ENCODE measurements at places on chromosomes 11 and 22.
A peak's percentile ranks its signal among the peaks of the same experiment; 100 is the strongest.

DNA sequence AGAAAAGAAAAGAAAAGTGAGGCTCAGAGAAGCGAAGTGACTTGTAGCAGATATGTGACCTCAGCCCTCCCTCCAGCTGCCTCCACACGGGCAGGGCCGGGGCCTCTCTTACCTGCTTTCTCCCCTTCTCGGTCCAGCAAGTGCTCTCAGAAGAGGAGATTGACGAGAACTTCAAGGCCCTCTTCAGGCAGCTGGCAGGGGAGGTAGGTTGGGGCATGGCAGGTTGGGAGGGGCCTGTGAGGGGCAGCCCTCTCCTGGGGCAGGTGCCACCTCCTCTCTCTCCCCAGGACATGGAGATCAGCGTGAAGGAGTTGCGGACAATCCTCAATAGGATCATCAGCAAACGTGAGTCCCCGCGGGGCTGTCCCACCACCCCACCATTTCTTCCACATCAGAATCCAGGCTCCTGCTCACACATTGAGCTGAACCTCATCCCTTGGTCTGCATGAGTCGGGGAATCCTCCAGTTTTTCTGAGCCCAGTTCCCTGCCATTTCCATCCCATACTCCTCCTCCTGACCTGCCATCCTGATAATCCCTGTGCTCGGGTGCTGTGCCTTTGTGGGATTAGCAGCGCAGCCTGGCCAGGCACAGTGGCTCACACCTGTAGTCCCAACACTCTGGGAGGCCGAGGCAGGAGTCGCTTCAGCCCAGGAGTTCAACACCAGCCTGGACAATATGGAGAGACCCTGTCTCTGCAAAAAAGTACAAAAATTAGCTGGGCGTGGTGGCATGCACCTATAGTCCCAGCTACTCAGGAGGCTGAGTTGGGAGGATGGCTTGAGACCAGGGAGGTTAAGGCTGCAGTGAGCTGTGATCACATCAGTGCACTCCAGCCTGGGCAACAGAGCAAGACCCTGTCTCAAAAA lies 26.4 kb downstream of the CAPN1 start:
- DNase-seq = no peak

- no peak for DNase-seq
Measured at GRCh38 chr22:20260071-20260765, 7.9 kb downstream of the RTN4R start.

GRCh38 chr11:102802341-102802740 lies 4.4 kb upstream of the MMP1 start:
- DNase-seq = no peak

- no peak for DNase-seq
Measured at GRCh38 chr11:73141031-73141308, 1.1 kb downstream of the FCHSD2 start.

- DNase-seq = no peak
Measured at GRCh38 chr11:98965358-98965757, 55.4 kb upstream of the CNTN5 start.

DNA sequence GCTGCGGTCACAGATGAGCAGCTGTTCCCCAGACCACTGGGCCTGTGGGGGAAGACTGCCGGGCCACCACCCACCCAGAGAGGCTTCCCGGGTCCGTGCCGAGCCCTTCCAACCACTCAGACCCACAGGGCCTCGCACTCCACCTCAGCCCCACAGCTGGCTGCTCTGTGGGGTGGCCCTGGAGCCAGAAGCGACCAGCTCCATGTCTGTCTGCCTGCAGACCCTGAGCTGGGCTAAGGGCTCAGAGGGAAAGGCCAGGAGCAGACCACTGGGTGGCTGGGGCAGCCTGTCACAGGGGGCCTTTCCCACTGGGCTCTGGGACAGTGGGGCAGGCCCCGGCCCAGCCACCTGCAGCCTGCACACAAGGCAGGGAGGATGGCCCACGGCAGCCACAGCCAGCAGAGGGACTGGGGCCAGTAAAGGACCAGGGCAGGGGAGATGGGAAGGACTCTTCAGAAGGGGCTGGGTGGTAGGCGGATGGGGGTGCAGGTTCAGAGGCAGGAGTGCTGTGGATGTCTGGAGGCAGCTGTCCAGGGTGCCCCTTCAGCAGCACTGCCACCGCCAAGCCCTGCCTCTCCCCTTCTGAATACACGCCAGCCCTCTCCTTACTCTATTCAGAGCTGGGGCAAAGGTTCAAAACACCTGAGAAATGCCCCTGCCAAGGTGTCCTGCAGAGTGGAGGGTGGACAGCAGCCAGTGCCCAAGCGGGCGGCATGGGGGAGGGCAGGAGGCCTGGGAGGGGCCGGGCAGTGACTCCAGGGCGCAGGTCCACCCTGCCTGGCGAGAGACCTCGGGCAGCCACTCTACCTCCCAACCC lies 32.2 kb downstream of the GNB1L start:
- no peak for DNase-seq

GRCh38 chr11:129814244-129815014 lies 1.2 kb upstream of the TMEM45B start:
- no peak for DNase-seq

DNA sequence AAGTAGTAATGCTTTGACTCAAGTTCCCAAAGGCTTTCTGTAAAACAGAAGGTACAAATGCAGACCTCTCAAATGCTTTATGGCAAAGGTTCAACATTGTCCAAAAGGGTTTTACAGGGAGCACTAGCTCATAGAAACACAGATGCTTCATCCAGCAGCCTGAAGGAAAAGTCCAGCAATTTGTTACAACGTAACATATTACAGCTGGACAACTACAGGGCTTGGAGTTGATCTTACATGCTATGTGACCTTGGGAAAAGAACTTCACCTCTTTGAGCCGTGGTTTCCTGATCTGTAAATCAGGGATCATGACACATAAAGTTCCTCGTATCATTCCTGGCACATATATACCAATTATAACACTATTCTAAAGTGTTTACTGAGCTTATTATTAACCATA lies 84.9 kb downstream of the DDIAS start:
- no peak for DNase-seq

DNA sequence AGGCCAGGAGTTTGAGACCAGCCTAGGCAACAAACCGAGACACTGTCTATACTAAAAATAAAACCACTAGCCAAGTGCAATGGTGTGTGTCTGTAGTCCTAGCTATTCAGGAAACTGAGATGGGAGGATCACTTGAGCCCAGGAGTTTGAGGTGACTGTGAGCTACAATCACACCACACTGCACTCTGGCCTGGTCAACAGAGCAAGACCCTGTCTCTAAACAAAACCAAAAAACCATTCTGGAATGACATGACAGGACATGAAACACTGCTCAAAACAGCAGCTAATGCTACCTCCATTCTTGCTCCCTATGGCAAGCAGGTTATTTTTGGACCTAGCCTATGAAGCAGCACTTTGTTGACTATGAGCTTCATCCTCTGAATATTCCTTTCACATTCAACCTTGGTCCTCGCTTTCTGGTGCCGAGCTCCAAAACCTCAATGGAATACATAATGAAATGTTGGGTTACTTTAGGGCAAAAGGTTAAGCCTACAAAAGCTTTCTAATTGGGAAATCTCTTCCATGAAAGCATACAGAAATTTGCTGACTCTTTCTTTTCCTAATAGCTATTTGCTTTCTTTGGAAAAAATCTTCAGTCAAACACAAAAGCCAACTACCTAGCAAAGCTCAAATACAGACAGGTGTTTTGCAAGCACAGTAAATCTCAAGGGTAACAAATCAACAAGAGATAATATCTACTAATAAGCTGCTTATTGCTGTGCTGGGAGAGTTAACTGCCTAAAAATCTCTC lies 21.1 kb downstream of the SIK3 start:
- DNase-seq = no peak

GRCh38 chr11:28417601-28418323 lies 309.6 kb downstream of the METTL15 start:
- DNase-seq = peak; percentile 61

DNA sequence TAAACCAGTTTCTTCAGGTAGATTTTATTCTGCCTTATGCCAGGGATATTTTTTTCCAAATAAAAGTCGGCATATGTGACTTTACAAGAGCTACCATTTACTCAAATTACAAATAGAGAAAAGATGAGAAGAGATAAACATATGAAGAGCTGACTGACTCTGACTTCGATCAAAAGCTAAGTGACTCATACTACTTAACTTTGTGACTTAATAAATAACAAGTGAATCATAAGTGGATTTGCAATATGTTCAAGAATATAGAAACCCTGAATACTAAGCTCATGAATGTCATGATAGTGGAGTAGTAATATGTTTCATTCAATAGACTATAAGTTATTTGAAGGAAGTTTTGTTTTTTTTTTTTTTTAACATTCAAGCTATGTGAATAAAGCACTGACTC lies 130.5 kb upstream of the ANO3 start:
- no peak for DNase-seq

DNA sequence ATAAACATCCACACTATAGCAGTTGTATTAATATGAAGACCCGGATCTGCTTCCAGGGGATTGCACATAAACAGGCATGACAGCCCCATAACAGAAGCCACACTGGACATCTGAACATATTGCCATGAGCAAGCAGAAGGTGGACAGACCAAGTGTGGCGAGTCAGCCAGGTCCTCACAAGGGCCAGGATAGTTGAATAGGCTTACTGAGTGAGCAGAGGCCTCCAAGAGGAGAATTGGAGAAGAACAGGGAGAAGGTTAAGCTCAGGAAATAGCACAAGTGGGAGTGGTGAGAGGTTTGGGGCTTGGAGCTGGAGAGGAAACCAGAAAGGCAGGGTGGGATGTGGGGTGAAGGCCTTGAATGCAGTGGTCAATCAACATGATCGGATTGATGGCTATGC lies 10.8 kb downstream of the SLC35C1 start:
- no peak for DNase-seq

DNA sequence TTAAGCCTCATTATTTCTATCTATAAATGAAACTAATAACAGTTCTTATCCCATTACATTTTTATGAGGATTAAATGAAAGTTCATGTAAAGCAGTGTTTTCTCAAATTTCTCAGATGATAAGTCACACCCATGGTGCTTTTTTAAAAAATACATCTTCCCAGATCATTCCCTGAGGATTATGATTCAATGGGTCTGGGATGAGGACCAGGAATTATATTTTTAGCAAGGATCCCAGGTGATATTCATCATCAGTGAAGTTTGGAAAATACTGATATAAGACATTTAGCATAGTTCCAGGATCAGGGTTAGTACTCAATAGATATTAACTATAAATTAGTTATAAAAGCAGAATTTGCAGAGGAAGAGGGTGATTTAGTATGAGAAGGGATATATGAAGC lies 89.1 kb downstream of the BBOX1 start:
- no peak for DNase-seq

GRCh38 chr22:23063539-23064380 lies 6.6 kb upstream of the GNAZ start:
- no peak for DNase-seq

GRCh38 chr22:49235463-49236300 lies 592.0 kb downstream of the BRD1 start:
- peak; percentile 13 for DNase-seq

DNA sequence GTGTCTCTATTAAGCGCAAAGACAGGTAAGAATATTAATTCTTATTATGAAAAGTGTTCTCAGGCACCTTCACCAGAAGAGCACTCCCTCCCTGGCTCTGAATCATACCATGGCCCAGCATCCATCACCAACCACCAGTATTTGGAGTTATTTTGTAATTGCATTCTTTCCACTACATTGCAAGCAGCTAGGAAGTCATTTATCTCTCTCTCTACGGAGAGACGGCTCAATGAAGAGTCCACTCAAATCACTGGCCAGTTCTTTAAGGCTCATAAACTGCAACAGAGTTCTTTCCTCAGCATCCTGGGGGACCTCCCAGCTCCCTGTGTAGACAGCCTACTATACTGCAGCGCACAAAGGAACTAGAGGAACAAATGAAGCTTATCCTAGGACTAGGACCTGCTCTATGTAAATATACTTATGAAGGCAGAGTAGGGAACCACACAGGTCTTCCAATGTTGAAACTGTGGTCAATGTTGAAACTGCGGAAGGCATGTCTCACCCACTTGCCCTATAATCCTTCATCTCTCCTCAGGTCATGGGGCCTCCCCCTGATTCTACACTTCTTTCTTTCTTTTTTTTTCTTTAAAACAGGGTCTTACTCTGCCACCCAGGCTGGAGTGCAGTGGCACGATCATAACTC lies 63.4 kb downstream of the AAMDC start:
- no peak for DNase-seq

GRCh38 chr11:75592715-75593114 lies 30.7 kb downstream of the SERPINH1 start:
- DNase-seq = peak; percentile 73

GRCh38 chr11:72240461-72241290 lies 3.3 kb downstream of the PHOX2A start:
- DNase-seq = no peak

- no peak for DNase-seq
Measured at GRCh38 chr11:75386942-75387630, 12.2 kb upstream of the RPS3 start.

GRCh38 chr22:42256220-42256619 lies 14.2 kb downstream of the TCF20 start:
- no peak for DNase-seq

DNA sequence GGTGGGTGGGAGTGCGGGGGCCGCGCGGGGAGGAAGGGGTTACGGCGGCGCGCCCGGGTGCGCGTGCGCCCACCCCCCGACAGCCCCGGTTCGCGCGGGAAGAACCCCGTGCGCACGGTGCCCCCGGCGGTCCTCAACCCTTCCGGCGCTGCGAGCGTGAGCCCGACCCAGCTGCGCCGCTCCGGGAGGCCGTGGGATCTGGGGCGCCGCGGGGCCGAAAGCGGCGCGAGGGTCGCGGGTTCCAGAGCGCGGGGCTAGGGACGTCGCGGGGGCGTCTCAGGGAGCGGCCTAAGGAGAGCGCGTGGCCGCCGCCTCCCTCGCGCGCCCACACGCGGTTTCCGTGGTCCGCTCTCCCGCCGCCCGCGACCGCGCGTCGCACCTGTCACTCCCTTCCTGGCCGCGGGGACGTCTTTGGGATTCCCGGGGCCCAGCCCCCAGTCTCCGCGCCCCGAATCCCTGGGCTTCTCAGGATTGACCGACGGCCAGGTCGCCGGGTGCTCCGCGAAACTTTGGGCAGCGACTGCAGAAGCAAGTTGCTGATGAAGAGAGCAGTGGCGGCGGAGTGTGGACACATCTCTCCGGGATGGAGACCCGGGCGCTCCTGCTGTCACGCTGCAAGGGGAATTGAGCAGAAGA lies 582 bp downstream of the SREBF2 start:
- no peak for DNase-seq

DNA sequence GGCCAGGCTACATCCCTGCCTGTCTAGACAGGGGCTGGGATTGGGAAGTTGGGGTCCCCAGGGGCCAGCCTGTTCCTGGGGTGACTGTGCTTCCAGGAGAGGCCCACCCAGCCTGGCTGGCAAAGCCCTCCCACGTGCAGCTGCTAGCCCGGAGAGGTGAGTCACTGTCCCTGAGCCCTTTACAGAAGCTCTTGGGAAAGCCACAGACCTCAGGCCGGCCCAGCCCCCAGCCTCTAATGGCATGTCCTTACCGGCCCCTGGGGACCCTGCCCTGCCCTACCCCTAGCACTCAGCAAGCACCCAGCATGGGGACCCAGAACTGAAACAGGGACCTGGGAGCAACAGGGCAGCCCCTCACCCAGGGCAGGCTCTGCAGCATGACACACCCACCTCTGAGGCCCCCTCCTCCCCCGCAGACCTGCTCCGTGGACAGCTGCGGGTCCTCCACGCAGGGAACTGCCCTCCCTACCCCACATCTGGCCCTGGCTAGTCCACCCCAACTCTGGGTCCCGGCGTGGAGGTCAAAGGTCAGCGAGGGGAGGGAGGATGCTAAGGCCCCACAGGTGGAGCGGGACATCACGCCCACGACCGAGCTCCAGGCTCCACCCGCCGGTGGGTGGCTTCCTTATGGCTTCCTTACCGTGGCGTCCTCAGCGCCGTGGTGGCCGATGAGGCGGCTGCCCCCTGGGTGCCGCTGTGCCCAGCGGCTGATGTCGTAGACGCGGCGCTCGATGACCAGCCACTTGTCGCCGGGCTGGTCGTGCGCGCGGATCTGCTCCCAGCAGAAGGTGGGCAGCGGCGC lies 615 bp downstream of the FADS3 start:
- no peak for DNase-seq

Data from NCI-H524 (cell line).